ENCODE measurements at places on chromosomes 7 and 10.

DNA sequence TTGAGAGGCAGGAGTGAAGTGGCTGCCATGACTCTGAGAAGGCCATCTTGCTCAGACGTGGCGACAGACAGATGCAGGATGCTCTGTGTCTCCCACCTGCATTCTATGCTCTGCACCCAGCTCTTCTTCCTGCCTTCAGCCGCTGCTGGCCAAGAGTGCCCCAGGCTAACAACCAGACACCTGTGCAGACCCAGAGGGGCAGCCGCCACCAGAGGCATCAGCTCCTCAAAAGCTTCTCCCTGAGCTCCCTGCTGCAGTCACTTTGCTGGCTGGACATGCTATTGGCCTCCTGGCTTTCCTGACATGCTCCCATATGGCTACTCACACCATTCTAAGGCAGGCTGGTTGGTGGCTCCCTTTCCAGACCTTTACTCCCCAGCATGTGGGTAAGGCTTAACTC, 70.6 kb upstream of the GRB10 start:
- DNase-seq = no peak

- no peak for DNase-seq
Observed at GRCh38 chr7:5508698-5509097, 85.1 kb upstream of the TNRC18 start.

GRCh38 chr10:21496343-21497176, 28.9 kb downstream of the SKIDA1 start:
- DNase-seq = no peak

DNA sequence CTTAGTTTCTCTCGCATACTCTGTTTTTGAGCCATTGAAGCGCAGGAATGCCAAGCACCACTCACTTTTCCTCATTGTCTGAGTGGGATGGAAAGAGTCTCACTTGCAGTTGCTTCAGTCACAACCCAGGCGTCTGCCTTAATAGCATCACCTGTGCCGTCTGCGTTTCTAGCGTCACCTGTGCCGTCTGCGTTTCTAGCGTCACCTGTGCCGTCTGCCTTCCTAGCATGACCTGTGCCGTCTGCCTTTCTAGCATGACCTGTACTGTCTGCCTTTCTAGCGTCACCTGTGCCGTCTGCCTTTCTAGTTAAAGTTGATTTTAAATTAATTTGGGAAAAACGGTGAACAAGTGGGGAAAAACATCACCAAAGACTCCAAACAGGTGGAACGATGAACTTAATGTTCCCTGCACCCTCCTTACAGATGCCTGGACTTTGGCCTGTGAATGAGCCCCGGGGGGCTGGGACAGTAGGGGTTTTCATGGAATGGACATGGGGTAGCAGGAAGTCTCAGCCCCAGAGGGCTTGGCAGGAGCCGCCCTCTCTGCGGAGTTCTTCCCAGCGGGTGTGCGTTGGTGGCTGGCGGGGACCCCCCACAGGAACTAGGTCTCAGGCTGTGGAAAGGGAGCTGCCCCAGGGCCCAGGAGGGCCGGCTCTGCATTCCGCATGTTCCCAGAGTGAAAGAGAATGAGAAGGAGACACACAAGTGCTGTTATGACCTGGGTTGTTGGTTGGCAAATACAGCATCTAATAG, 3.5 kb downstream of the ZNF511 start:
- DNase-seq = no peak

GRCh38 chr10:17923728-17924127, 28.0 kb upstream of the SLC39A12 start:
- no peak for DNase-seq

DNA sequence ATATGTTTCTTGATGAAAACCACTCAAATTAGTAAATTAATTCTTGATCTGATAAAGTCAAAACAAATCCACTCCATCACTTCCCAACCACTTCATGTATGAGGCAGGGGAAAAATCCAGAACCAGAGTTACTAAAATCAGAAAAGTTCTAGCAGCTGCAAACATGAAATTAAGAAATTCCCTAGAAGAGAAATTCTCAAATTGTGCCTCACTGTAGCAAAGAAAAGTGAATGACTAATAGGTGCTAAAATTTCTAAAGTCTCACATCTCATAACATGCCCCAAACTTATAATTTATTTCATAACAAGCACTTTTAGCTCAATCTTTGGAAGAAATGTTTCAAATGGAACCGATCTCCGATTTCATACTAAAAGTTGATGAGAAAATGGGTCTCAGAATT, 345.0 kb upstream of the AOAH start:
- no peak for DNase-seq

- peak; percentile 48 for DNase-seq
Observed at GRCh38 chr7:150368096-150368883, at the start of gene REPIN1. Gene REPIN1 (plus strand): TSS chr7:150368822. CDS start chr7:150369712, 890 bp downstream.

GRCh38 chr10:93063977-93064660, 3.5 kb downstream of the CYP26C1 start:
- DNase-seq = no peak

- DNase-seq = no peak
Observed at GRCh38 chr10:131760416-131761166, 140.2 kb upstream of the PPP2R2D start.

- DNase-seq = no peak
Observed at GRCh38 chr7:2016761-2017480, 215.8 kb downstream of the MAD1L1 start.

DNA sequence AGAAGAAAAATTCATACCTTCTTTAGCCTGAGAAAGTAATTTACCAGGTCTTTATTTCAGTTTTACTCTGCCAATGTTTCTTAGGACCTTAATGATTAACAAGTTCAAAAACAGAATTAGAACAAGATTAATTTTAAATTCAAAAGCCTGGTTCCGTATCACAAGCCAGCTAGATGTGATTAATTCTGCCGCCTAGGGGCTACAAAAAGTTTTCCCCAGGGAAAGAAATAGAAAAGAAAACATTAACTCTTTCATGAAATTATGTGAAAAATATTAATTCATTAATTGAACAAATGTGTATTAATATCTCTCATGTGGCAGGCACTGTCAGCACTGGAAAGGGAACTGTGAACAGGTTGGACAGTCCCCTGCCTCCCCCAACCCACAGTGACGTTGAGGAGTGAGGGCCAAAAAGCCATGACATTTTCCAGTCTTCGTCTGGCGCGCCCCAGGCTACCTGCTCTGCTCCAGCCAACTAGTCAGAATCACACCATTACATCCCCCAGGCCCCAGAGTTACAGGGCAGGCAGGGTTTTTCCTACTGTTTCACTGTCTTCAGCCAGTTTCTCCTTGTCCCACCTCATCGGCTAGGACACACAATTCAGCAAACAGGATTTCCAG, 20.1 kb downstream of the TMEM176A start:
- no peak for DNase-seq

GRCh38 chr7:67807826-67808225, 811.2 kb downstream of the TYW1 start:
- DNase-seq = no peak

- no peak for DNase-seq
Observed at GRCh38 chr10:123096452-123096851, 39.3 kb upstream of the HMX3 start.

GRCh38 chr7:47132471-47132870, 449.4 kb downstream of the TNS3 start:
- no peak for DNase-seq

GRCh38 chr7:66920769-66921395, at the start of gene TMEM248:
Gene TMEM248 (plus strand): TSS chr7:66921225. CDS start chr7:66941866, 20,641 bp downstream.
- DNase-seq = peak; percentile 77

DNA sequence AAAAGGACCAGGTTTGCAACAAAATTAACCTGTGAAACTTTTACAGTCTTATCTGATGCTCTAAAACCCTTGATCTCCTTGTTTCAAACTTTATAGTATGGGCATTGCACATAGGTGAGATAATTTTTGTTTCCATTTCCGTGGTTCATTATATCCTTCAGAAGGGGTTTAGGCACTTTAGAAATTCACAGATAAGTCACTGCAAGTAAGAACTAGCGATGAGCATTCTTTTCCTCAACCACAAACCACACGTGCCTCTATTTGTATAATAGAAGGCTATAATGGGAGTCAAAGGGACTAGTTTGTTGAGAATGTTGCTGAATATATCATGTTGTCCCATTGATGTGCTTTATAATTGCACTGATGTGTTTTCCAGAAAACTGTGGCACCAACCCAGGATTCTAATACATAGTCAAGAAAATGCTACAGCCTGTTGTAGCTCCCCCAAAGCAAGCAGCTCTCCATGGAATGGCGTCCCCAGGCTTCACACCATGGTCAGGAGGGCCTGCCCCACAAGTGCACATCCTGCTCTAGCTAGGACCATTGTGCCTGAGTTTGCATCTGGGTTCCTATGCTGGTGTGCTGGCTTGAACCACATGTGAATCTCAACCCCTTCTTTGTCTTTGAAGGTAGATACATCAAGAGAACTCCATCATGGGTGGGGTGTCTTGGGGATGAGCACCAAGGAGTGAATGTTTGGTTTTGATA, 14.0 kb upstream of the ATXN7L1 start:
- DNase-seq = no peak

DNA sequence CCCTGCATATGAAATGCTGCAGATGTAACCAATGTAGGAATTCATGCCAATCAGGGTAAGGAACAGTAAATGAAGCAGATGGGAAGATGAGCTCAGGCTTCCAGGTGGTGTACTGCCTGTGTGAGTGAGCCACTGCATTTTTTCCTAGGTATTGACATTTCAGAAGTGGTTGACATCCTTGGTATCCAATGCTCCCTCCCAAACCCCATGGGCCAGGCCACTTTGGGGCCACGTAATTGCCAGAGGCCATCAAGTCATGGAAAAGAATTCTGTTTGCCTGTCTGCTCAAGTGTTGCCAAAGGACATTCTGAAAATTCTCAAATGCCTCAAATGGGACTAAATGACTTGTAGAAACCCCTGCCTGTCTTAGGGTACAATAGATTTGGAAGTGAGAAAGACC, 384.6 kb downstream of the GATA3 start:
- no peak for DNase-seq

DNA sequence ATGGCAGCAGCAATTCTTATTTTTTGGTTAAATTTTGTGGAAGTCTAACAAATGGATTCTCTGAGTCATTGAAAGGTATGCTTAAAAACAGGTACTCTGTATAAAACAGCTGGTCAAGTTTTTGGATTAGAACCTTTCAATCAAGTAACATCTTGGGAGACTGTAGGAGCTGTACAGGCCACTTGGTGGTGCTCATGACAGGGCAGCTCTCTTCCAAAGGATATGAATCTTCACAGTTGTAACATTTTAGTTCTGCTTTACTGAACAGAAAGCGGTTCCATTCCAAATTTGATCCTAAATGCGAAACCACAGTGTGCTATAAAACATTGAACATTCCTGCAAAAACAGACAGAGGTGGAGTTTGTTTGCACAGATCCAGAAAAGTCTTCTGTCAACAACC, 44.5 kb upstream of the AGR3 start:
- no peak for DNase-seq

GRCh38 chr7:2523461-2523936, 3.9 kb downstream of the LFNG start:
- no peak for DNase-seq

DNA sequence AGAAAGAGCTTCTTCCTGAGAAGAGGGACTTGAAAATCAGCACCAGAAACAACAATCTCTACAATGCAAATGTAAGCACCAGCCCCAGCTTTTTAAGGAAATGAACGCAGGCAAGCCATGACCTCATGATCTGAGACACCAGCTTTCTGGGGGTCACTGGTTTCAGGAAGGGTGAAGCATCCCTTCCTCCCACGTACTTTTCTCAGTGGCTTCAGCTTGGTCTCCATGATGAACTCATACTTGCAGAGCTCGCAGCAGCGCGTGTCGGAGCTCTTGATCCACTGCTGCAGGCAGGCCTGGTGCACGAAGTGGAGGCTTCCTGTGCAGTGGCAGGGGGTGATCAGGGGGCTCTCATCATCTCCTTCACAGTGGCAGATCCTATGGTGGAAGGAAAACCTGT, 87.0 kb downstream of the ALOX5 start:
- DNase-seq = no peak

DNA sequence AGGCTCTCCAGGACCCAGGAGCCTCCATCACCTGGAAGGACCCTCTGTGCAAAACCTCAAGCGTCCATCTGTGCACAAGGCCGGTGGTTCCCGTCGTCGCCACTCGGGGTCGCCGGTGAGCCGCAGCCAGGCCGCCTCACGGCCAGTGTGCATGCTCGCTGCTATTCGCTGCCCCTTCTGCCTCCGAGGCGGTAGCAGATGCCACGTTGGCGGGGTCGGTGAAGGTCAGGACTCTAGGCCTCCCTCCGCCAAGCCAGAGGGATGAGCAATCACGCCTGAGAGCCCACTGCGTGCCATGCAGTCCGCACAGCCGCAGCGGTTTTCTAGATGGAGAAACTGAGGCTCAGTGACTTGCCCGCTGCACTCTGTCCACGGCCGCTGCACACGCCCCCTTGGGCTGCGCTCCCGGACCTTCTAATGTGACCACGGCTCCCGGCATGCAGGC, 5.7 kb downstream of the UPK3B start:
- DNase-seq = no peak

DNA sequence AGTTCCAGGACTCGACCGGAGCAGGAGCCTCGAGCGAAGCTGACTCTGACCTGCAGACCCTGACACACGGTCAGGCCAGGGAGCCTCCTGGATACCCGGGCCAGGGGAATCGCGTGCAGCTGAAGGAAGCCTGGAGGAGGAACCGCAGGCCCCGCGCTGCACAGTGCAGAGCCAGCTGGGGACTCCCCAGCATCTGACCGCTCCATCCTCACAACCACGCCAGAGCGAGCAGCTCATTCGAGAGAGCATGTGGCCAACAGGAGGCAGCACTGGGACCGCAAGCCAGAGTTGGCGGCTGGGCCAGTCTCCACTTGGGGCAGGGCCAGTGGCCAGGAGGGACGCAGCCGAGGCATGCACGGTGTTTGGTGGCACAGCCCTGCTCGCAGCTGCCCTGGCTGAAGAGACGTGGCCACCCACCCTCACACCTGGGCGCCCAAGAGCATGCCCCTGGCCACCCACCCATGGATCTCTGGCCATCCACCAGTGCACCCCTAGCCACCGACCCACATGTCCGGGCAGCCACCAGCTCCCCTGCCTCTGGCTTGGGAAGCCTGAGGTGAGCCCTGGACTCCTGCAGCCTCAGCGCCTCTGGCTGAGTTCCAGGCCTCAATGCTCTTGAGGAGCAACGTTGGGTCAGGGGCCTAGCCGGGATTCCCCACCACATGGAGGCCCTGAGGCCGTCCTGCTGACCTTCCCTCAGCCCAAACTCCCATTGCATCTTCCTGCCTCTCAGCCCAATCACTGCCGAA, 213.9 kb downstream of the ELFN1 start:
- no peak for DNase-seq

DNA sequence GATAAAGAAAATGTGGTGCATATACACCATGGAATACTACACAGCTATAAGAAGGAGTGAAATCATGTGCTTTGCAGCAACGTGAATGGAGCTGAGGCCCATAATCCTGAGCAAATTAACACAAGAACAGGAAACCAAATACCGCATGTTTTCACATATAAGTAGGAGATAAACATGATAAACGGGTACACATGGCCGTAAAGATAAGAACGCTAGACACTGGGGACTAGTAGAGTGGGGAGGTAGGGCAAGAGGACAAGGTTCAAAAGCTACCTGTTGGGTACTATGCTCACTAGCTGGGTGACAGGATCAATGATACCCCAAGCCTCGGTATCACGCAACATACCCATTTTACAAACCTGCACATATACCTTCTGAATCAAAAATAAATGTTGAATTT, 113.7 kb downstream of the CSTF2T start:
- DNase-seq = no peak

Data from stimulated activated CD8-positive, alpha-beta memory T cell treated with anti-CD3 and anti-CD28 coated beads, Interleukin-7, amount 100 ng/mL, for 1 hour (primary cell).